Sigmoid colon (tissue), 7 donors: ENCODE measurements at places on chromosomes 13 and 19.

DNA sequence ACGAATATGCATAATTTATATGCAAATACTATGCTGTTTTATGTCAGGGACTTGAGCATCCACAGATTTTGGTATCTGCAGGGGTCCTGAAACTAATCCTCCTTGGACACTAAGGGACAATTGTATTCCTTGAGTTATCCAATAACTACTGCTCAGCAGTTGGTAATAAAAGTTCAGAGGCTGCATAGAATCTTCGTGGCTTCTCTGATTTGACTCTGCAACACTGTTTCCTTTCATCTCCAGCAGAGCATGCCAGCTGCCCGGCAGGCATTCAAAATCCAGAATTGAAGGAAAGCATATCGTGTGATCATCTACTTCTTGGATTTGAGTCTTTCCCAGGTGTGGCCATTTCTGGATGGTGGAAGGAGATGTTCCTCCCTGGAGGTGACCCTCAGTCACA is 64.5 kb upstream of the MRI1 start:
- no peaks in the 10 kb centered on the region for H3K36me3 ChIP-seq
- H3K27me3 ChIP-seq, result peaks cover 13% of the 10 kb centered on the region
- H3K27ac ChIP-seq, result no peak overlapping the region
- no peak for DNase-seq
- no peak overlapping the region for H3K4me3 ChIP-seq
- no peaks in the 10 kb centered on the region for H3K4me1 ChIP-seq

DNA sequence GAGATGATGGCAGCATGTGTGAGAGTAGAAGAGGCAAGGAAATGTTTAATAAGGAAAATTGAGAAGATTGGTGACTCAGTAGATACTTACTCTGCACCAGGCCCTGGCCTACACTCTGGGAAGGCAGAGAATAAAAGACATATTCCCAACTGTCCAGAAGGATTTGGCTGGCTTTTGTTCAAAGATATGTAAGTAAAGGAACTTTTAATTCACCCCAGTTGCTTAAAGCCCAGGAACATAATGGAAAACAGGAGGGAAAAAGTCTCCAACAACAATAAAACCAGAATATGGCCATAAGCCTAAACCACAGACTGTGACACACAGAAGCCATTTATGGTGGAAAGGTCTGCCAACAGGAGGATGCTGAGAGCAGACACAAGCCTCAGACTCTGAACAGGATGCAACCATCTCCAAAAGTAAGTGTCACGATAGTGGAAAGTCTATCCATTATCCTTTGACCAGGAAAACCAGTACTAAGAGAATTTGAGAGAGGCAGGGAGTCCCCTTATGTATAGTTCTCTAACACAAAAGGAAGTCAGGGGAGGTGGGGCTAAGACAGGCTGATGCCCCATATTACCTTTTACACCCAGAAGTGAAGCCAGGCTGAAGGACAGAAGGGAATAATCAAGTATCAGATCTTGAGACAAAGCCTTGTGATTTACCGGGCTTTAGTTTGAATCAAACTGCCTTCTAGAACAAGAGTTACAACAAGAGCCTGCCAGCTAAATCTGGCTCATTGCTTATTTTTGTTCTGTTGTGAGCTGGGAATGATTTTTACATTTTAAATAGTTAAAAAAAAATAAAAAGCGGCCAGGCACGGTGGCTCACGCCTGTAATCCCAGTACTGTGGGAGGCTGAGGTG is 169.5 kb upstream of the STARD13 start:
- H3K27me3 ChIP-seq, result no peaks in the 10 kb centered on the region
- no peak overlapping the region for H3K27ac ChIP-seq
- DNase-seq, result no peak
- no peak overlapping the region for H3K4me3 ChIP-seq

- H3K4me3 ChIP-seq, result peak overlapping the region; percentile 82
- no peaks in the 10 kb centered on the region for H3K36me3 ChIP-seq
- no peak for DNase-seq
- peak overlapping the region; percentile 97 for H3K27ac ChIP-seq
- H3K4me1 ChIP-seq, result peaks cover 61% of the 10 kb centered on the region
Observed at GRCh38 chr19:34173193-34173956, 1.1 kb downstream of the LSM14A start.

GRCh38 chr13:48266701-48267639 is 34.0 kb downstream of the ITM2B start:
- H3K27ac ChIP-seq, result no peak overlapping the region
- no peaks in the 10 kb centered on the region for H3K4me1 ChIP-seq
- peaks cover 57% of the 10 kb centered on the region for H3K36me3 ChIP-seq
- H3K27me3 ChIP-seq, result no peaks in the 10 kb centered on the region
- DNase-seq, result no peak

DNA sequence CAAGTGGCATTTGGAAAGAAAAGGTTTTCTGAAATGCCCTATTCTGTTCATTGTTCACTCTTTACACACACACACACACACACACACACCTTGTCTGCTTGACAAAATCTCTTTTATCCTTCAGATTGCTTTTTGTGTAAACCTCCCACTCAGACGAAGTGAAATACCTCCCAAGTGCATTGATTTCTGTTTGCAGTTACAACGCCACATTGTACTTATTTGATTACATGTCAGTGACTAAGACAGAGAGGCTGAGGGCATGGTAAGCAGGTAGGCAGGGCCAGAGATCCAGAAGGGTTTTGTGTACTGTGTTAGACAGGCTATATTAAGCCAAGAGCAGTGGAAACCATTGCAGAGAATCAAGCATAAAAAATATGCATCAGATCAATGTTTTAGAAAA is 561.8 kb downstream of the GPC6 start:
- no peak overlapping the region for H3K27ac ChIP-seq
- no peak for DNase-seq
- H3K36me3 ChIP-seq, result no peaks in the 10 kb centered on the region
- no peaks in the 10 kb centered on the region for H3K4me1 ChIP-seq
- H3K4me3 ChIP-seq, result no peak overlapping the region

- H3K27me3 ChIP-seq, result no peaks in the 10 kb centered on the region
- H3K27ac ChIP-seq, result peak overlapping the region; percentile 92
- H3K4me1 ChIP-seq, result no peaks in the 10 kb centered on the region
- H3K4me3 ChIP-seq, result peak overlapping the region; percentile 35
- H3K36me3 ChIP-seq, result no peaks in the 10 kb centered on the region
- no peak for DNase-seq
Observed at GRCh38 chr19:13013649-13014048, 18.4 kb downstream of the NFIX start.

GRCh38 chr19:5494773-5495172 is 39.6 kb downstream of the ZNRF4 start:
- no peaks in the 10 kb centered on the region for H3K27me3 ChIP-seq
- no peak overlapping the region for H3K27ac ChIP-seq
- H3K4me3 ChIP-seq, result no peak overlapping the region

GRCh38 chr19:29411113-29411581 is 114.6 kb upstream of the VSTM2B start:
- H3K27me3 ChIP-seq, result no peaks in the 10 kb centered on the region
- DNase-seq, result no peak
- no peak overlapping the region for H3K4me3 ChIP-seq
- no peaks in the 10 kb centered on the region for H3K4me1 ChIP-seq

GRCh38 chr19:460877-461720 is at the start of gene SHC2:
TSS of gene SHC2 (minus strand) at chr19:461033. CDS start at chr19:460996, 37 bp downstream.
- H3K4me1 ChIP-seq, result peaks cover 21% of the 10 kb centered on the region
- H3K4me3 ChIP-seq, result peak within 1 kb of the TSS; percentile 85
- peak within 1 kb of the TSS; percentile 90 for H3K27ac ChIP-seq
- no peaks in the 10 kb centered on the region for H3K36me3 ChIP-seq

DNA sequence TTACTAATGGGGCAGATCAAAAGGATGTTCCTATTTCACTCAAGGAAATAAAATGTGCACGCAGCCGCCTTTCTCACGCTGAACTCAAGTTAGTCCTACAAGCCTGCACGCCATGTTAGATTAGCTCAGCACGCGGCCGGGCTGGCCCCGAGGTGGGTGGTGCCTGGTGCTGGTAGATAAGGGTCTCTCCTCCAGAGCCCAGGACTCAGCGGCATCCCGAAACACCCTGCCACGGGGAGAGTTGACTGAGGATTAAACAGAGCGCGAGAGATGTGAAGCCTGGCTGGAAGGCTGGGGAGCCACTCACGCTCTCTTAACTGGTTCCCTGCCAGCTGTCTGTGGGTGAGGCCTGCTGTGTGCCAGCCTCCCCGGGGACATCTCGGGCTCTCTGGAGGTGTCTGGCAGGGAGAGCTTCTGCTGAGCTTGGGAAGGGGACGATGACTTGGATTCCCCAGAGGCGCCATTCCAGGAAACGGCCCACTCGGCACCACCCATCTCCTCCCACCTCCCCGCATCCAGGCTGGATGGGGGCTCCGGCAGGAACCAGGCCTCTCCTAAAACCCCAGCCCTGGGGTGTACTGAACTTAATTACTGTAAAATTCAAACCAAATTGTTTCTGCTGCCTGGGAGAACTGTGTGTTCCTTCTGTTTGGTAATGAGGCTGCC is 122.2 kb downstream of the KDM4B start:
- peak overlapping the region; percentile 4 for H3K4me3 ChIP-seq
- H3K36me3 ChIP-seq, result peaks cover 18% of the 10 kb centered on the region

- H3K27ac ChIP-seq, result no peak overlapping the region
- no peaks in the 10 kb centered on the region for H3K4me1 ChIP-seq
- no peaks in the 10 kb centered on the region for H3K27me3 ChIP-seq
Observed at GRCh38 chr19:38759590-38760003, 13.7 kb downstream of the LGALS7 start.

DNA sequence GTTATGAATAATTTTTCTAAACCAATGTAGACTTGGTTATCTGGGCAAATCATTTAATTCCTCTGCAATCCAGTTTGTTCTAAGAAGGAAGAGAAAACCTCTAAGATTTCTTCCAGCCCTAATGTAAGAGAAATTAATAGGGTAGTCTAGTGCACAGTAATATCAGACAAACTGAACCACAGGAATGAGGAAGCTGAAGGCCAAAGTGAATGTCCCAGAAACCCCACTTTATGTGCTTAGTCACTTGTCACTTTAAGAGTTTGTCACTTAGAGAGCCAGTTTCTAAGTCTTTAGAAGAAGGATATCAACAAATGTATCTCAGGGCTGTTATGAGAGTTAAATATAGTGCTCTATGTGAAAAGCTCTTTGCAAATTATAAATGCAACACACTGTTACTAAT is 750.6 kb downstream of the DIAPH3 start:
- no peak overlapping the region for H3K4me3 ChIP-seq
- H3K27me3 ChIP-seq, result no peaks in the 10 kb centered on the region
- DNase-seq, result no peak
- no peak overlapping the region for H3K27ac ChIP-seq

GRCh38 chr19:1616875-1617274 is 11.6 kb upstream of the UQCR11 start:
- H3K27ac ChIP-seq, result peak overlapping the region; percentile 66
- no peaks in the 10 kb centered on the region for H3K27me3 ChIP-seq
- DNase-seq, result no peak
- H3K4me1 ChIP-seq, result peaks cover 32% of the 10 kb centered on the region

DNA sequence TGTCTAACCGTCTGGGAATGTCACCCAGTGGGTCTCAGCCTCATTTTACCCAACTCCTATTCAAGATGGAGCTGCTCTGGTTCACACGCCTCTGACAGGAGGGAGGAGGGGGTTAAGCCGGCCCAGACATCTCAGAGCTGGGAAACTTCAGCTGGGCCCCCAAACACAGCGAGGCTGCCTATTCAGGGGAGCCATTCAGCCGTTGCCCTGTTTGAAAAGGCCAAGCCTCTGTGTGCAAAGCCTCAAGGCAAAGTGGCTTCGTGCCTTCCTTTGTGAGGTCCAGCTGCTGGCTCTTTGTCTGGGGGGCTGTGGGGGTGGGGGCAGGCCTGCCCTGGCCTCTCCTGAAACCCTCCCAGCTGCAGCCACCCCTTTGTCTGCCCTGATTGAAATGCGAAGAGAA is 147.4 kb downstream of the PTPRS start:
- no peaks in the 10 kb centered on the region for H3K27me3 ChIP-seq
- H3K4me1 ChIP-seq, result no peaks in the 10 kb centered on the region
- DNase-seq, result no peak
- no peak overlapping the region for H3K27ac ChIP-seq
- H3K4me3 ChIP-seq, result no peak overlapping the region
- H3K36me3 ChIP-seq, result no peaks in the 10 kb centered on the region

DNA sequence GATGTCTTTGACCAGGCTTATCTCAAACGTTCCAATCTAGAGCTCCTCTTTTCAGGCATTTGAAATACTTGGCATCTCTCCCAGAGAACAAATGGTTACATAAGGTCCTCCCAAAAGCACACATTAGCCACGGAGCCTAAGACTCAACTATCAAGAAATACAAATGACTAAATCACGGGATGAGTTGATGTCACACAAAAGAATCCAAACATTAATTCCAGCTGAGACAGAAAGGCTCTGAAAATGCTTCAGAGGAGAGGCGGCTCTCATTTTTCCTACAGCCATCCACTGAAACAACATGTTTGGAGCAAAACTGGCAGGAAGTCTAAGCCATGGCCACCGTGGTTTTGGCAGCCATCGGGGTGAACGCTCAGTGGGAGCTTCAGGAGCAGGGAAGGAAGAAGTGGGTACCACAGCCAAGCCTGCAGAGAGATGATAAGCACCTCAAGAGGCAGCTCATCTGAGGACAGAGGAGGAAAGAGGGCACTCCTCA is 122.5 kb downstream of the STK24 start:
- peak overlapping the region; percentile 82 for H3K27ac ChIP-seq
- H3K4me1 ChIP-seq, result peaks cover 40% of the 10 kb centered on the region
- no peaks in the 10 kb centered on the region for H3K27me3 ChIP-seq
- peaks cover 17% of the 10 kb centered on the region for H3K36me3 ChIP-seq
- no peak for DNase-seq

GRCh38 chr13:40539576-40540327 is 126.7 kb downstream of the FOXO1 start:
- no peak overlapping the region for H3K4me3 ChIP-seq
- H3K4me1 ChIP-seq, result peaks cover 10% of the 10 kb centered on the region
- no peaks in the 10 kb centered on the region for H3K27me3 ChIP-seq

- DNase-seq, result no peak
- no peak overlapping the region for H3K4me3 ChIP-seq
- H3K27me3 ChIP-seq, result no peaks in the 10 kb centered on the region
- no peak overlapping the region for H3K27ac ChIP-seq
Observed at GRCh38 chr13:77952737-77953136, 34.1 kb upstream of the EDNRB start.

DNA sequence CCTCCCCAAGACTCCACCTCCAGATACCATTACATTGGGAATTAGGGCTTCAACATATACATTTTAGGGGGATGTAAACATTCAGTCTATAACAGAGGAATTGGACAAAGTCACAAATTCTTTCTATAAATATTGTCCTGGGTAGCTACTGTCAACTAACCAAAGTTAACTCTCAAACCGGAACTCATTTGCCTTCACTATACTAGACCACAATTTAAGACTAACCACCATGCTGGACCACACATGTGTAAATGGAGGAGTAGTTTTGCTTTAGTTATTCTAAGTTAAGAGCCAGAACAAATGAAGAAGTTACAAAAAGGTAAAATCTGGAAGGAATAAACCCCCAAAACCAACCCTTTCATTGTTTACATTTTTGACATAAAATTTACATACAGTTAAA is 222.8 kb downstream of the NDFIP2 start:
- no peaks in the 10 kb centered on the region for H3K4me1 ChIP-seq
- H3K27me3 ChIP-seq, result no peaks in the 10 kb centered on the region
- no peaks in the 10 kb centered on the region for H3K36me3 ChIP-seq
- no peak overlapping the region for H3K27ac ChIP-seq
- no peak for DNase-seq
